ENCODE measurements at places on chromosomes 13 and 19.
A peak's percentile ranks its signal among the peaks of the same experiment; 100 is the strongest.

GRCh38 chr13:23867027-23867491 is 22.1 kb downstream of the MIPEP start:
- DNase-seq = no peak

DNA sequence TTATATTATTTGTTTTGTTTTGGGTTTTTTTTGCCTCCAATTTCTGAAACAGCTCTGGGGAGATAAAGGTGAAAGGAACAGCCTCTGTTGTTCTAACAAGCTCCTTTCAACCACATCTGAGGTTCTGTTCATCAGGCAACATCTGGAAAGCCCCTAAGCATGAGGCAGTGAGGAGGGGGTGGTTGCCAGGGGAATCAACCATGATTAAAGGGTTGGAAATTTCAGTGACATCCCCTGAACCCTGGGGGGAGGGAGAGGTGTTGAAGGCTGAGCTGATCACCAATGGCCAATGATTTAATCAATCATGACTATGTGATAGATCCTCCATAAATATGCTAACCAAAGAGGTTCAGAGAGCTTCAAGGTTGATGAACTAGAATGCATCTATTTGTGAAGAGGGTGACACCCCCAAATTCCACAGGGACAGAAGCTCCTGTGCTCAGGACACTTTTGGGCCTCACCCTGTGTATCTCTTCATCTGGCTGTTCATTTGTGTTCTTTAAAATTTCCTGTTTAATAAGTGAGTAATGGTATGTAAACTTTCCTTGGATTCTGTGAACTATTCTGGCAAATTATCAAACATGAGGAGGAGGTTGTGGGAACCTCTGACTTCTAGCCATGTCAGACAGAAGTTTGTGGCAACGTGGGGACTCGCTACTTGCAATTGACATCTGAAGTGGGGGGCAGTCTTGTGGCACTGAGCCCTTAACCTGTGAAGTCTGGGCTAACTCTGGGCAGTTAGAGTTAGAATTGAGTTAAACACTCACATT is 221.3 kb downstream of the NHLRC3 start:
- DNase-seq = no peak

GRCh38 chr19:16112778-16113177 is 1.1 kb downstream of the RAB8A start:
- peak; percentile 74 for DNase-seq

DNA sequence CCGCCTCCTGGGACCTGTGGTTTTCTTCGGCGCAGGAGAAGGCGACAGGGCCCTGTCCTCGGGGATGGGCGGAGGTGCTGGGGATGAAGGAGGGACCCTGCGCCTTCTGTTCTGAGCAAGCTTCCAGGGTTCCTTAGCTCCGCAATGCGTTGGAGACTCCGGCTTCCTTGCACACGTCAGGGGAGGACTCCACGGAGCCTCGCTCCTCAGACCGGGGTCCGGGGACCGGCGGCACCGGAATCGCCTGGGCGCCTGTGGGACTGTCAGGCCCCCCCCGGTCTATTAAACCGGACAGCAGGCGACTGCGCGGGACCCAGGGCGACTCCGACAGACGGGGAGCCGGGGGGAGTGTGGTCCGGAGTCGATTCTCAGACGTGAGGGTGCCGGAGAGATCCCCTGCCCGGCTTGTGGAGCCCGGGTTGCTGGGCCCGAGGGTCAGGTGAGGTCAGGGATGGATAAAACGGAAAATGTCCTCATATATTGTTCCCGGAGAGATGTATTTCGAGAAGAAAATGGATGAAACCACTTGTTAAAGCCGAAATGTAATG is 227.4 kb downstream of the TEX29 start:
- DNase-seq = no peak

- DNase-seq = no peak
These were observed 634.0 kb downstream of the UQCRFS1 start for GRCh38 chr19:28578786-28579505.

Measured in MV-4-11 (cell line).